ENCODE measurements at places on chromosomes 5 and 9.

- no peak for DNase-seq
Observed at GRCh38 chr5:112483704-112484103, 64.6 kb upstream of the EPB41L4A start.

GRCh38 chr9:110183208-110184145 is 24.5 kb downstream of the C9orf152 start:
- DNase-seq = peak; percentile 76

DNA sequence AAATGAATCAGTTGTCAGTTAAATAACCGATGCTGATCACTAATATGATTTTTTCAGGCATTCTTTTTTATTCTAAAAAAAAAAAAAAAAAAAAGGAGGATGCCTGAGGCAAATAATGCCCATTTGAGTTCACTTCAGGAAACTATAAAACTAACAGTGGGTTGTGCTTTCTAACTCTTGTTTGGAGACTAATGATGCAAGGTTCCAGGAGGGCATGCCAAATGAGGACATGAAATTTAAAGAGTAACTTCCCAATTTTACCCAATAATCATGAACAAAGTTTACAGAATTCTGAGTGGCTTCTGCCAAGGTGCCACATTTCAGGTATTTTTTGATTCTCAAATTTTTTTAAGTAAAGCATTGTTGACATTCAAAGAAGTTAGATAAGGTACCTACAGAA is 41.0 kb downstream of the CEP120 start:
- no peak for DNase-seq

- DNase-seq = no peak
Observed at GRCh38 chr5:13357929-13358328, 586.6 kb downstream of the DNAH5 start.

DNA sequence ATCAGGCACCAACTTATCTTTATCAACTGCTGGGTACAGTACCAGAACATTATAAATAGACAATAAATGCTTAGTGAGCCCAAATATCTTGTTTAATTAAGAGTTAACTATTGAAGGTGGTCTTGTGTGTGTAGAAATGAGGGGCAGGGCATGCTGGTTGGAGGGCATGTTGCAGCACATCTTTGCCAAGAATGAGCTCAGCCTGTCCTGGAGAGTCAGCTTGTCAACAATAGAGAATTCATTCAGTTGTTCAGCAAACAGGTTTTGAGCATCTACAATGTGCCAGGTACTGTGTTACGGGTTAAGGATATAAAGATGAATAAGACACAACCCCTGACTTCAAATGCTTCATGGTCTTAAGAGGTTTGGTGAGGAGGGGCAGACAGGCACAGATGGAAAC is 19.2 kb upstream of the F2RL1 start:
- DNase-seq = no peak

- peak; percentile 33 for DNase-seq
Observed at GRCh38 chr5:91179018-91179417, 204.1 kb downstream of the ARRDC3 start.

DNA sequence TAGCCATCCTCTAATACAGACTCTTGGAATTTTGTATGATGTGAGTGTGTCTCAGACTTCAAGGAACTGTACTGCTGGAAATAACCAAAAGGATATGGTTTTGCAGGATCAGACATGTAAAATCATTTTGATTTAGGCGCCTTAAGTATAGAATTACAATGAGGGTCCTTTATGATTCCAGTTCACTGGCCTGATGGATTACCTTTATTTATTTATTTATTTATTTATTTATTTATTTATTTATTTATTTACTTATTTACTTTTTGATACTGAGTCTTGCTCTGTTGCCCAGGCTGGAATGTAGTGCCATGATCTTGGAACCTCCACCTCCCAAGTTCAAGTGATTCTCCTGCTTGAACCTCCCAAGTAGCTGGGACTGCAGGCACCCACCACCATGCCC is 37.9 kb upstream of the ROPN1L start:
- no peak for DNase-seq

- DNase-seq = no peak
Observed at GRCh38 chr5:180910735-180911134, 11.8 kb downstream of the BTNL8 start.

GRCh38 chr5:146640285-146640896 is 124.4 kb upstream of the GPR151 start:
- DNase-seq = no peak

- DNase-seq = no peak
Observed at GRCh38 chr5:104913841-104914281, 1351.3 kb upstream of the NUDT12 start.

GRCh38 chr5:179342577-179342976 is 2.7 kb downstream of the ADAMTS2 start:
- DNase-seq = peak; percentile 85

- DNase-seq = no peak
Observed at GRCh38 chr5:55638051-55638450, 74.1 kb downstream of the SLC38A9 start.

DNA sequence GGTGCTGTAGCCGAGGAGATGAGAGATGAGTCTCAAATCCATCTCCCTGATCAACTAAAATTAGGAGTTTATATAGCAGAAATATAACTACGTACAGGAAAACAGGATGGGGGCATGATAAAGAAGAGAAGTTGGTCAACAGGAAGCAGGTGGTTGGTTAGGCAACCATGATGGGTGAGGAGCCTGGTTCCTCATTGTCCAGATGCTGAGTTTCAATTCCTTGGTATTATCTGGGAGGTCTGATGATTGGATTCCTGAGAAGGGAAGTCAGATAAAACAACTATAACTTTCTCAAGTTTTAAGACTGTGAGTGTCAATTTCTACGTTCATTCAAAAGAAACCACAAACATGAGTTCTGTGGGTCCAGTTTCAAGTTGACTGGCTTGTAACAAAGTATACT is 323.9 kb downstream of the MTRR start:
- no peak for DNase-seq

DNA sequence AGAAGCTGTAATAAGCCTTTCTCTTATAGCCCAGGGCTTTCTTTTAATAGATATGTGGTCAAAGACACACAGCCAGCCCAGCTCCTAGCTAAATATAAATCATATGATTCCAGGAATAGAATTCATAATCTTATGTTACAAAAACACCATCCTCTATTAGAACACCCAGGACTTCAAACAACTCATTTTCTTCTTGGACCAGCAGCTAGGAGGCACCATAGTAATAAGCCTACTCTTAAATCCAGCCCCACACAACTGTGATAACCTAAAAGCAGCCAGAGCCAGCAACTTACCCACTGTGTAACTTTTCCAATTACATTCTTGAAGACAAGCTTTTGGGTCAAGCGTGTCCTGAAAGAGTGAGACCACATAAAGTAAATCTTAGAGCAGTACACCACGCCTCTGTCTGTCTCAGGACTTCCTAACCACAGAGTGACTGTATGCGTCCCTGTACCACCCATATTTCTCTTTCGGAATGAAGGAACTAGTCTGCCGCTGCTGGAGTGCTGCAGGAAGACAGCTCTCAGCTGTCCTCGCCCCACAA is 223.8 kb downstream of the TLE1 start:
- no peak for DNase-seq

GRCh38 chr9:120424248-120424647 is 155.7 kb downstream of the CDK5RAP2 start:
- DNase-seq = no peak

DNA sequence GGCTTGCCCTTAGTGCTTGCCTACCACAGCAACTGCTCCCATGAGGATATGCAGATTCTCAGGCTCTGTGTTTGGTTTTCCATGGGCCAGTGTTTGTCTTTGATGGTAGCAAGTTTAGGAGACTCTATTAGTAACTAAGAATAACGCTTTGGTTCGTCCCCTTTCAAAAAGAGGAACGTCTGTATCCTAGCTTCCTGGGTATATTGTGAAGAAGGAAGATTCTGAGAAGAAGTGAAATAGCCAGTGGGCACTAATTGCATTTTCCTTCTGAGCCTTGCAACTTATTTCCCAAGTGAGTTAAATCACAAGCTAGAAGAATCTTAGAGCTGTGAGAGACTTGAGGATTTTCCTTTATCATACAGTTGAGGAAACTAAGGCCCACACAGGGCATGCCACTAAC is 376.8 kb downstream of the PIK3R1 start:
- no peak for DNase-seq

GRCh38 chr9:97907046-97907445 is 15.3 kb downstream of the TRMO start:
- no peak for DNase-seq

All from adipocyte (in vitro differentiated cells).